ENCODE measurements at places on chromosomes 5 and 9.

DNA sequence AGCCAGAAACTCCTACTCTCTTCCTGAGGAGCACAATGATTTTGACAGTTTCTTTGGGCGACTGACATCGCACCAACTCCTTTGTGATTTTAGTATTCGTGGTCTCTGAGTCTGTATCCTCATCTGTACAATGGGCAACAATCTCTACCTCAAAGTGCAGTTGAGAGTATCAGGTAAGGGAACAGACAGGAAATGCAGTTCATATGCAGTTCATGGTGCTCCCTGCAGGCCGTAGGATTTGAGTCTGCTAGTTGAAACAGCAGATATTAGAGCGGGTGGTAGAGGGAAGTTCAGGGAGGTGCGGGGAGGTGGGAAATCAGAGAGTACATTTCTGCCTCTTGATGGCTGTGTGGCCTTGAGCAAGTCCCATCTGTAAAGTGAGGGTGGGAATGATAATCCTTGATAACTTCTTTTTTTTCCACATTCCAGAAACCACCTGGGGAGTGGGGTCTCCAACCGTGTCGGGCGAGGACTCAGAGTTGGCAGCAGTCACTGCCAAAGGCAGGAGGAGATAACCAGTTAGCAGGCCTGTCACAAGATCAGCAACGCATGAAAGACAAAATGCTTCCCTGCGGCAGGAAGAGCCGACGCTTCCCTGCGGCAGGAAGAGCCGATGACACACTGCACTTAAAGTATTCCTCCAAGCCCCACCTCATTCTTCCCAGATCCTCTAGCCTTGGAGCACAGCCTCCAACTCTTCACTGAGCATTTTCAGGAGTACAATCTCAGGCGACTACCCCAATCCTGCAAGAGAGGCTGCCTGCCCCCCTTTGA, 6.0 kb upstream of the NEK6 start:
- no peak for DNase-seq

DNA sequence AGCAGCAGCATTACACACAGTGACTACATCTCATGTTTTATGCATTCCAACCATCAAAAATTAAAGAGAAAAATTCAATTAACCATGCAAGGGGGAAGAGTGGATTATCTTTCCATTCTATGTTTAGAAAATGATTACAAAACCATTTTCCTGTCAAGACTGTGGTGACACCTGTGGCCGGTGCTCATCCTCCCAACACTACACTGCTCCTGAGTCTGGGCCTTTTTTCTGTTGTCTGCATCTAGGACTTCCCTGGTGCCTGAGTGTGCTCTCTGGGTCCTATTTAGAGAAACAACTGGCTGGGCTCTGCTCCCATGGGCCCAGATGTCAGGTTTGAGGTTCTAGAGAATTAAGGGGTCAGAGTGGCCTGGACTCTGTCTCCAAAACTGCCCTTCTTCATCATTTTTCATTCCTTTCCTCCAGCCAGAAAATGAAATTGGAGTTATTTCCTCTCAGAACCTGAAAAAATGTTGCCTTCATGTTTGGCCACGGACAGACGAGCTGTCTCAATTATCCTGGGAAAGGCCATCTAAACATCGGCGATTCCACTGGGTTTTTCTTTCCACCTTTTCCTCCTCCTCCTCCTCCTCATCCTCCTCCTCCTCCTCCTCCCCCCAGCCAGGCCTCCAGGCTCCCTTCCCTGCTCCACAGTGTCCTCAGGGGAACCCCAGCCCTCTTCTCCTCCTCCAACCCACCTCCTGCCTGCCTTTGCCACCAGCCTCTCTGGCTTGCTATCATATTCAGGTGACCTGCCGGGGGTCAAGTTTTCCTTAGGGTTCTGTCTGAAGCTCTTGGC, 11.4 kb upstream of the ARSI start:
- DNase-seq: no peak

DNA sequence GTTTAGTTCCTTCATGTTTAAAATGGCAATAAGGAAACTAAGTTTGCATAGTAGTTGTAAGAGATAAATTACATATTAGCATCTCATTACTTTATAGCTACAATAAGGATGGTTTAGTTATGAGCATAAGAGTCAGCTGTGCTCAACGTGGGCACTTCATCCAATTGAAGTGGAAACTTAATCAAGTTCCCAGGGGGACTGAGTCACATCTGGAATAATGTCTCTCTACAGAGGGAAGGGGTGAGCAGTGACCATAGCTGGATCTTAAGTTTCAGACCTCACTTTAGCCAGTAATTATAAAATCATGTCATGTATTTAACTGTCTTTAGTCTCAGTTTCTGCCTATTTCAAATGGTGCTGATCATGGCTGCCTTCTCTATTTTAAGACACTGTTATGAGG, 36.8 kb upstream of the FAM240B start:
- no peak for DNase-seq

DNA sequence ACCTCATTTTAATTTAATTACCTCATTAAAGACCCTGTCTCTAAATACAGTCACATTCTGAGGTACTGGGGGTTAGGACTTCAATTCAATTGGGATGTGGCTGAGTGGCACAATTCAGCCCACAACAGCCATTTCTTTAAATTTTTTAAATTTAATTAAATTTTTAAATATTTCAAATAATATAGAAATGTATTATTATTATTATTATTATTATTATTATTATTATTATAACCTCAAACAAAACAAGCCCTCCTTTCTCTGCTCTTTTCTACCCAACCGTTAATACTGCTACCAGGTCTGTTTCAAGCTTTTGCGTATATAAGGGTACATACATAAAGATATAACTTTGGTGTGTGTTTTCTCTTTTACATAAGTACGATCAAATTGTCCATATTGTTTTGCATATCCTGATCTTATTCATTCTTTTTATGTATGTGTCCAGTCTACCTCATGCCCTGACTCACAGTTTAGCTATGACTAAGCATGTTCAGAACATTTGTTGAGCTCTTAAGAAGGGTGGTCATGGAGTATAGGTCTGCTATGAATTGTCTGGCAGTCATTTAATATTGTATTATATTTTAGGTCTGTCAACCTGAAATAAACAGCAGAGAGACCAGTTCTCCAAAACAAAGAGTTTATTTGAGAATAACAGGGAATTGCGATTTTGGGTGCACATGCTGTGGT, 16.1 kb upstream of the RAB14 start:
- DNase-seq: no peak

DNA sequence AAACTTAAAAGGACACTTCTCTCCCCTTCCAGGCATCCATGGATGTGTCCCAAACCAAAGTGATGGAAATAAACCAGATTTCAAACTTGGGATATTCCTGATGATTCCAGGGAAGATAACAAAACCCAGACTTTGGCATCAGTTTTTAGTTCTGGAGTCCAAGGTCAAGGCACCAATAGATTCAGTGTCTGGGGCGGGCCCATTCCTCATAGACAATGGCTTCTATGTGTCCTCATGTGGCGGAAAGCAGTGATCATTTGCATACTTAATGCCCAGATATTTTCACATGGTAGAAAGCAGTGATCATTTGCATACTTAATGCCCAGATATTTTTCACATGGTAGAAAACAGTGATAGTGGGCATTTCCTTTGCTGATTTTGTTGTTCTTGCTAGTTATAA, 151.4 kb upstream of the DAP start:
- no peak for DNase-seq

- peak; percentile 54 for DNase-seq
Observed at GRCh38 chr9:114382699-114383520, 4.9 kb downstream of the AKNA start.

- no peak for DNase-seq
Observed at GRCh38 chr5:143198332-143198731, 205.2 kb downstream of the NR3C1 start.

DNA sequence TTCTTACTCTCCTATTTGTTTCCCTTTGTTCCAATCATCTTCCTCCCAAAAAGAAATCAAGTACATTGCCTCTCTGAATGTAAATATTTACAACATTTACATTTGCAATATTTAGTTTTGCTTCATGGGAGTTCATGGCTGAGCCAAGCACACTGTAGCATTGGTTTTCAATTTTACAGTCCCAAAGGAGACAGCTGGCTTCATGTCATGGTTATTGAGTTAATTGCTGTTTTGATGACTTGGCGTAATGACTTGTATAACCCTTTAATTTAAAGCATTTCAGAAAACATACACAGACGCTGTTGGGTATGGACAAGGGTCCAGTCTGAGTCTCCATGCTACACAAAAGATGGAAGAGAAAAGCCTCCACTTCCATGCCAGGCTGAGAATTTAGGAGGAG, 25.6 kb upstream of the VLDLR start:
- no peak for DNase-seq

DNA sequence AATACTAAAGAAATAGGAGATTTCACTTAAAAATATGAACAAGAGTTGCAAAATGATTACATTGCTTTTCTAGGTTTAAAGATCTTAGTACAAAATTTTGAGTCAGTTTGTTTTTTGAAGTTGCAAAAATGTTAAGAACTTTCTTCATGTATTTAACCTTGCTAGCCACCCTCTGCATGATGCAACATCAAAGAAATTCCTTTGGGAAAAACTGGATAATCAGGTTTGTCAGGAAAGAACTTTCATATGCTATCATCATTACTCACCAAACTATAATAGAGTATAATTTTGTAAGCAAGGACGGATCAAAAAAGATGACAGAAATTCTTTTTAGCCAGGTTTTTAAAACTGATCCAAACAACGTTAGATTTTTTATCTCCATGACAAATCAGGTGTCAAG, 116.9 kb upstream of the MRPS30 start:
- DNase-seq: no peak

DNA sequence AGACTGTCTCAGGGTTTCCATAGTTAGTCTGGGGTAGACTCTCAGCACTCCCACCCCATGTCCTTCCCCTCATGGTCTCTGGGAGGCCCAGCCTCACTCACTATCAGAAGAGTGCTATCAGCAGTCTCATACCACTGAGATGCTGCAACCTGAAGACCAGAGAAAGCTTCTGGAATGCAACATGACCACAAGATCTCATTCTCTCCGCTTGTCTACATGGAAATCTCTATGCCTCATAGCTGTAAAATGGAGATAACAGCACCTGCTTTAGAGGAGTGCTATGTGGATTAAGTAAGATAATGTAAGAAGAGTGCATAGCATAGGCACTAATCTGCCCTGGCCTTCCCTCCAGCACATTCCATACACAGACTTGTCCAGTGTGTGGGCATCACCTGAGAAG, 47.0 kb upstream of the ZNF169 start:
- DNase-seq: no peak

GRCh38 chr5:103336941-103337340, 78.4 kb downstream of the MACIR start:
- no peak for DNase-seq

DNA sequence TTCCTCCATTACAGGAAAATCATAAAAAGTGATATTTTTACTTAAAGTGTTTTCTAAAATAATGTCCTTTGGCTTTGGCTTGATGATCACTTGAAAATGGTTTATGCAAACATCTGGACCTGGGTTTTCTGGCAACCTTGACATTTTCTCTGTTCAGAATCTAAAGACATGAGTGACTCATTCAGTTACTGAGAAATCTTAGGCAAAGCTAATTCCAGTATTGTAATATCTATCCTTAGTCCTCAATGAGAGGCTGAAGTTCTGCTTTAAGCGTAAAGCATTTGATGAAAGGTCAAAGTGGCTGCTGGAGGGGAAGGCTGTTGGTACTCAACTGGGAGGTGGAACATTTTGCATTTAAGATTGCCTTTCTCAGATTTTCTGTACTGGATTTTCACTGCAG, 2.3 kb downstream of the MAN2A1 start:
- DNase-seq: no peak

DNA sequence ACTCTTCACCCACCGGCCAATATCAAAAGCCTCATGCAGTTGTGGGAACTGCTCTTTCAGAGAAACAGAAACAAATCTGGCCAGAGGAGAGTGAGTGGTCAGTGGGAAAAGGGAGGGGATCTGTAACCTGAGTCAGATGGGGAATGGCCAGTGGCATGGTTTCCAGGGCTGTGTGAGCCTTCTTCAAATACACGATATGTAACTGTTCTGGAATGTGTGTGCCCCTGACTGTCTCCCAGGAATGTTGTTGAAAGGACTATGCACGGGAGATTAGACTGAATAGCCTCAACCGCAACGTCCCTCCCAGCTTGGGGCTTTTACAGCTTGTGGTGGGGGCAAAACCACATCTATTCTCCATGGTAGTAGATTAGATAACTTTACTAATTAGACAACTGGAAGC, 60.8 kb downstream of the SH3TC2 start:
- no peak for DNase-seq

All from activated T-helper 1 cell treated with anti-CD3 and anti-CD28 coated beads, Interleukin-2, amount 50 U/mL, for 16 hours (primary cell).